ENCODE measurements at places on chromosomes 7 and 10. TPM values are rescaled to one million over a fixed set of nuclear protein-coding genes. Genes with fewer than 3 reads are reported as not detected.
A peak's percentile ranks its signal among the peaks of the same experiment; 100 is the strongest.

GRCh38 chr10:132449051-132449810, 52.2 kb downstream of the PWWP2B start:
- no peak for DNase-seq

CISD1 gene
- 16.1 TPM for total RNA-seq

DNA sequence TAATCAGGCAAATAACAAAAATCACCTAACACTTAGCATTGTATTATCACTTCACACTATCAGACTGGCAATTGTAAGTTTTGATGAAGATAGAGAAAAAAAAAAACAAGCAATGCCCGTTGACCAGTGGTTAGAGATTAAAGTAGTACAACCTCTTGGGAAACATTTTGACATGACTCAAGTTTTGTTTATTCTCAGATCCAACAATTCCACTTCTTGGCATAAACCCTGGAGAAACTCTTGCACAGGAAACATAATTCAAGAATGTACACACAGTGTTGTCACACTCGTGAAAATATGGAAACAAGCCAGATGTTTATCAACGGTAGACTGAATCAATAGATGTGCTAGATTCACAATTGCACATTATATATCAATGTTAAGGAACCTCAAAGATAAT, 37.2 kb downstream of the FRMD4A start:
- no peak for DNase-seq

GRCh38 chr7:14630048-14630447, 272.5 kb downstream of the DGKB start:
- DNase-seq = no peak

DNA sequence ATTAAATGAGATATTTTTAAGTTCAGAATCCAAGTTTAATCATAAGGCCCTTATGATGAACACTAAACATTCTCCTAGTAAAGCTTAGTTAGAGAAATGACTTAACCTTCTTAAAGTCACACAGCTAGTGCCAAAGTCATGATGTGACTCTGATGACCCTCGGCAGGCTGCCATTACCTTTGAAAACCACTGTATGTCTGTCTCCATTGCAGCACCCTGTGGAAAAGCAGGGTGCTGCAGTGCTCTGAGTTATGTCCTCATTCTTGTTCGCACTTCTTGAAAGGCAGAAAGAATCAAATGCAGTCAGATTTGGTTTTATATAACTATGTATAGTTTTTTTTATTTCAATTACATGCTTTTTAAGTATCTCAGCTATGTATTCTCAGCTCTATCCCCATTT, 105.0 kb downstream of the PHTF2 start:
- DNase-seq = no peak

DNA sequence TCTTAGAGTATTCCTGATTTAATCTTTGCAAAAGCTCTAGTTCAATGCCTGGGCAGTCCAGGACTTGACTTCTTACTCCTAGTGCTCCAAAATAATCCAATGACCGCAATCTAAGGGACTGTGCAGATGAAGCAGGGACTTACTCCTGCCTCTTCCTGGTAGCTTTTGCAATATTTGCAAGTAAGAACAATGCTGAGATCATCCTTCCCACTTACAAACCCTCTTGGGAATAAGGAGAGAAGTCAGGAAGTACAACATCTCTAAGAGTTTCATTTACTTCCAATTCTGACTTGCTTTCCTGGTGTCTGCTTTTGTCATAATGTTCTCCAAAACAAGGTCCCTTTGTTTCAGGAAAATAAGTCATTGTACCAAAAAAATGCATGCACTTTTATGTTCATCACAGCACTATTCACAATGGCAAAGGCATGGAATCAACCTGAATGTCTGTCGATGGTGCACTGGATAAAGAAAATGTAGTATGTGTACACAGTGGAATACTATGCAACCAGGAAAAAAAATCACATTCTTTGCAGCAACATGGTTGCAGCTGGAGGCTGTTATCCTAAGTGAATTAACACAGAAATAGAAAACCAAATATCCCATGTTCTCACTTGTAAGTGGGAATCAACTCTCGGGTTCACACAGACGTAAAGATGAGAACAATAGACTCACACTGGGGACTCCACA, 7.1 kb upstream of the KCNMA1 start:
- DNase-seq = no peak

GRCh38 chr10:92119340-92119739, 171.5 kb downstream of the CPEB3 start:
- DNase-seq = no peak

ATRNL1 gene
- total RNA-seq = 5.6 TPM

GRCh38 chr10:63206576-63206975, 73.4 kb downstream of the NRBF2 start:
- DNase-seq = no peak

PRSS37 gene
- total RNA-seq = not detected

CCL24 gene
- total RNA-seq = 0.67 TPM

- no peak for DNase-seq
Measured at GRCh38 chr7:49527182-49527581, 246.3 kb upstream of the VWC2 start.

MAT1A gene
- total RNA-seq = not detected

GRCh38 chr7:77979219-77979618, 180.6 kb downstream of the PHTF2 start:
- no peak for DNase-seq

- no peak for DNase-seq
Measured at GRCh38 chr7:4633012-4633411, 49.1 kb upstream of the FOXK1 start.

PNLIPRP3 gene
- not detected for total RNA-seq

DNA sequence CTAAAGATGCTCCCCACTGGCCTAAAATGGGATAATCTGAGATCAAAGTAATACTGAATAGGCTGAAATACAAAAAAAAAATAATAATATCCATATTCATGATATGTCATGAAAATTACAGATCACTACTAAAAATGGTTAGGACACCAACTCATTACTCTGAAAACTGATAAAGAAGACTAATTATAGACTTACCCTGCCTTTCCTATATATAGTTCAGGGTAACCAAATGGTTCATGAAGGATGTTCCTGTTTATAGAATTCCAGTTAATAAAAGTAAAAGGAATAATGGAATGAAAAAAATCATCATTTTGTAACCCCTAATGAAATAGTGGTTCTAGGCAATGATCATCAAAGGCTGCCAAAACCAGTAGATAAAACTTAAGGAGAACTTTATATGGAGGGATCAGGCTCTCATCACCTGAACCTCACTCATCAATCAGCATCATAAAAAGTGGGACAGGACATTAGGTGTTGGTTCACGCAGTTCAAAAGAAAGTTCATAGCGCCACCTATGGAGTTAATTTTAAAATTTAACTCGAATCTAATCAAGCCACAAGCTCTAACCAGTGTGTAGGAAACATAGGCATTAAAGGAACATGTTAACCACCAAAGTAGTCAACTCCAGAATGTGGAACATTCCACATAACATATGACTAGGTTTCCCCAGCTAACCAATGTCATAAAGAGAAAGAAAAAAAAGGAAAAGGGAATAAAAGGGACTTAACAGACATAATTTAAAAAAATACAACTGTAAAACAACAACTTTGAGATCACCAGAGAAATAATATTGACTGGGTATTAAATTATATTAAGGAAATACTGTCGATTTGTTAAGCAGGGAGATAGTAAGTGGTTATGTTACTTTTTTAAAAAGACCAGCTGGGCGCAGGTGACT, 35.7 kb downstream of the P4HA1 start:
- no peak for DNase-seq

DNA sequence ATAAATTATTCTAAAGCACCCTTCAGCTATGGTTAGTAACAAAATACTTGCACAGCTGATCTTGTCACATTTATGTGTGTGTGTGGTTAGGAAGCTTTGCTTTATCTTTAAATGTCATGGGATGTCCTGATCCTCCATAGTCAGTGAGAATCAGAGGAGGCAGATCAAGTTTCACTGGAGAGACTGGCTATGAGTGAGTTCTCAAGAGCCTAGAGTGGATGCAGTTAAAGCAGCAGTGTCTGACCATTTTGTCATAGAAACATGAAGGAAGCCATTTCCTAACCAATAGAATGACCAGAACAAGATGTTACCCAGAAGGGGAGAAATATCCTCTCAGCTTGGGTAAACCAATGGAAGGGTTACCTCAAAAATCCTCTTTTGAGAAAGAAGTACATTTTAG, 207.2 kb upstream of the DKK1 start:
- DNase-seq = no peak

DNA sequence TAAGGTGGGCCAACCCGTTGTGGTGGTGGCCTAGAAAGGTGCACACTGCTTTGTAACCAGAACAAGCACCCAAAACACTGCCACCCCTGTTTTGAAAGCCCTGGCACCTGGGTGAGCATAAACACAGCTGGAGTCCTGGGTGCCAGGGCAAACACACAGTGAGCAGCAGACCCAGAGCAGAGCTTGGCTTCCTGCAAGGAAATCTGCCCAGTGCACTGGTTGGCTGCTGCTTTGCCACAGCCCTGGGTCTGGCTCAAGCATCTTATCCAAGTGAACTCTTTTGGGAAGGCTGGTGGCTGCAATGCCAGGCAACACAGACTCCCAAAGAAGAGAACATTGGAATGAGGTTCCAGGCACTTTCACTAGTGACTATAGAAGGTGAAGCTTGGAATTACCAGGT, 145.5 kb upstream of the PDE1C start:
- DNase-seq = no peak

LEP gene
- total RNA-seq = 7.2 TPM

GBX1 gene
- not detected for total RNA-seq

AQP1 gene
- total RNA-seq = 864 TPM

GRCh38 chr10:65518379-65518778, 1407.5 kb upstream of the LRRTM3 start:
- DNase-seq = no peak

DNA sequence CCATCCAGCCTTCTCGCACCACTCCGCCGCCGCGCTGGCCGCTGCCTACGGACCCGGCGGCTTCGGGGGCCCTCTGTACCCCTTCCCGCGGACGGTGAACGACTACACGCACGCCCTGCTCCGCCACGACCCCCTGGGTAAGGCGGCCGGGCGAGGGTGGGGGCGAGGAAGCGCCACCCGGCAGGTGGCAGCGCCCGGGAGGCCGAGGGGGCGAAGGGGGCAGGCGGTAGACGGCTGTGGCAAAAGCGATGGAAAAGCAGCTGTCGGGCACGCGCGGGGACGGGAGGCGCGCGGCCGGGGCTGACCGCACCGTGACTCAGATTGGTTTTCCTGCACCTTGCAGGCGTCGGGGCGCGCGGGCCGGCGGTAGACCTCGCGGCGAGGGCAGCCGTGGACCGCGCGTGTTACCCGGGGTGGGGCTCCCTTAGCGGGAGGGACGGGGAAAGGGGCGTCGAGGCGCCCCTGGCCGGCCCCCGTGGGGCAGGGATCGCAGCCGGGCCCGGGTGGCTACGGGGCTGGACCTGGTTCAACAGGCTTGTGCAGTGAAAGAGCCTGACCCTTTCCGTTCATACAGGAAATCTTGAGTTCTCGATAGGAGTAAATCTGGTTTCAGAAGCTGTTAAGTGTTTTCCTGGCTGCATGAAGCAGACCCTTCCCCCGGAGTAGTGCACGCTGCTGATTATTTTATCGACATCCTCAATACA, 608 bp downstream of the HHEX start:
- DNase-seq = peak; percentile 65

ASAH2 gene
- 4.0 TPM for total RNA-seq

GRCh38 chr7:94324380-94325121, 70.1 kb upstream of the COL1A2 start:
- no peak for DNase-seq

DNA sequence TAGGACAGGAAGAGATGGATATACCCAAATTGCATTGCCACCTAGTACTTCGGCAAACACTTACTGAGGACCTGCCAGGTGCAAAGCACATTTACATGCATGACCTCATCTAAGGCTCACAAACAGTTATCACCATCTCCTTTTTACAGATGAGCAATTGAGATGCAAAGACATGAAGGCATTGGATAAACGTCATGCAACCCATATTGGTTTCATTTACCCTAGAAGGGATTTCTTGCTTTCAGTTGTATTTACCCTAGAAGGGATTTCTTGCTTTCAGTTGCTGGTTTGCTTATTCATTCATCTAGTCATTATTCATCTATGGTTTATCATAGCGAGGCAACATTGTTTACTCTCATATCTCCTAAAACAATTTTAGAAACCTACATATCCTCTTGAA, 52.2 kb downstream of the STEAP1B start:
- no peak for DNase-seq

DNA sequence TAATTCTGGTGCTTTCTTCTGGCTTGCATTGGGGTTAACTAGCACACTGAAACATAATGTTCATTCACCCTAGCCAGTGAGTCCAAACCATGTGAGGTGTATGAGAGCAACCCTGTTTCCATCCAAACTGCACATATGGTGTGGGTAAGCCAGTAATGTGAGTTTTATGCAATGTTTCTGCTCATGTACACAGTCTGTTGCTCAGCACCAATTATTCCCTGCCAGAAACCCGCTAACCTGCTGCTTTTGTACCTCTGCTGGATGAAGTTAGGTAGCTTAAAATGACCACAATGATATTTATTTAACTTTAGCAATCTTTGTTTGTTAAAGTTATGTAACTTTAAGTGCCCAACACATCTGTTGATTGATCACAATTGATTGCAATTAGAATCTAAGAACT, 93.7 kb upstream of the RPA3 start:
- no peak for DNase-seq

GIMAP4 gene
- 52.8 TPM for total RNA-seq

DNA sequence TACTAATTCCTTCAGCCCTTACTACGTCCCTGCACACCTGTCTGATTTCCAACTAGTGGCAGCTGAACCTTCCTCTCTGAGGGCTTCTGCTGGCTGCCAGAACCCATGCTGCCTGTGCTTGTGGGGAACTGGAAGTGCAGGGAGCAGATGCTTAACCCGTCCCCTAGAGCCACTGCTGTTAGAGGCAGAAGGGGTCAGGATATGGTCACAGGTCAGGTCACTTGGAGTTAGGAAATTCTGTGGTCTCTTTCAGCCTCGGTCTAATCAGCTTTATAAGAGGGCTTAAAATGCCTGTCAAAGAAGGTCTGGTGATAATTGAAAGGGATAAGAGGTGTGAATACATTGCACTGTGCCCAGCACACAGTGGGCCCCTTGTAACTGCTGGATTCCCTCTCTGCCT, 82.0 kb downstream of the PLPP4 start:
- DNase-seq = no peak

GRCh38 chr7:94040254-94040653, 36.1 kb upstream of the BET1 start:
- no peak for DNase-seq

DNA sequence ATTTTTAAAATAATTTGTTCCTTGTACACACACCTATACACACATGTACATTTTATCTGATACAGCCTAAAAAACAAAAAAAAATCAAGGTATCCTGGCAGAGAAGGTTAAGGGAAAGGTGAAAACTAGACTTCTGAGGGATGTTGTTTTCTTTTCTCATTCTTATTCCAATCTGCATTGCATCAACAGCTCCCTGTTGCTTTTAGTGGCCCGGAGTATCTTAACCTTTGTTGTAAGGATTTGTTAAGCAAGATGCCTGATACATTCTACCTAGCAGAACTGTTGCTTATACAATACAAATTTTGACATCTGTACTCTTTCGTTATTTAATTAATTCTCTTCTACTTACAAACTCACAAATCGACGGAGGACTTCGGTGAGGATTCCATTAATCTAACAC, 167.4 kb downstream of the GNAI1 start:
- DNase-seq = no peak

GRCh38 chr7:46651070-46651469, 730.0 kb upstream of the IGFBP3 start:
- DNase-seq = no peak

- no peak for DNase-seq
Measured at GRCh38 chr7:41817386-41817785, 114.5 kb upstream of the INHBA start.

GRCh38 chr10:76879116-76879913, 758.3 kb downstream of the KCNMA1 start:
- DNase-seq = no peak

All from sciatic nerve (tissue), 2 donors.